ENCODE measurements at places on chromosomes 7 and 10.

DNA sequence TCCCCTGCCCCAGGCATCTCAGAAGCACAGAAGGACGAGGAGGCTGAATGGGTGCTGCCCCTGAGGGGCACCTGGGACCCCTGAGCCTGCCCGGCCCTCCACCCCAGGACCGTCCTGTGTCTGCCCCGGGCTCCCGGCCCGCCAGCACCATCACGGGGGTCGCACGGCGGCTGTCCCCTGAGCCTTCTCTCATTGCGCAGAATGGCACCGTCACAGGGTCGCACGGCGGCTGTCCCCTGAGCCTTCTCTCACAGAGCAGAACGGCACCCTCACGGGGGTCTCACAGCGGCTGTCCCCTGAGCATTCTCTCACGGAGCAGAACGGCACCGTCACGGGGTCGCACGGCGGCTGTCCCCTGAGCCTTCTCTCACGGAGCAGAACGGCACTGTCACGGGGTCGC, 31.5 kb downstream of the FAM20C start:
- no peak for DNase-seq

DNA sequence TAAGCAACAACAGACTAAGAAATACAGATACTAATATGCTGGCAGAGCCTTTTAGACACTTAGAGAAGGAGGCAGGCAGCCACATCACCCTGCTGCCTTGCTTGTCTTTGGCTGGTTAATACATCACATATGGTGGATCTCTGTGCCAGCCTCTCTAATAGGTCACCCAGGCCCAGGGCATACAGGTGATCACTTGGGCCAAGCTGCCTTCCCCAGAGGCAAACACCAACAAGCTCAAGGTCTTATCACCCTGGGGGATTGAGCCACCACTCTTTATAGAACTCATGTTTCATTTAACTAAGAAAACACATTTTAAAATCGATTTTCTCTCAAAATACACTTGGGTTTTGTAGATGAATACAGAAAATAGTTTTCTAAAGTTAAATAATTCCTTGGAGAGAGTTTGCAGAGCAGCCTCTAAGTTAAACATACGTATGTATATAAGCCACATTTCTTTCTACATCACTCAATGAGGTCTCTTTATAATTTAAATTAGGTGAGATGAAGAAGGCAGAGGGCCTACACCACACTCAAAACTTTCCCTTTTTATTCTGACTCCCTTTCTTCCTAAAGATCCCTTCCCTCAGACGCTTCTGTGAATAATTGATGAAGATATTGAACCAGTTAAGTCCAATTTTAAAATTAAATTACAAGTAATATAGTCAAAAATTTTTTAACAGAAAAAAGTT, 556.8 kb upstream of the GHITM start:
- DNase-seq: no peak

- DNase-seq: no peak
These were observed 9.2 kb downstream of the ZNF488 start for GRCh38 chr10:47374611-47375536.

DNA sequence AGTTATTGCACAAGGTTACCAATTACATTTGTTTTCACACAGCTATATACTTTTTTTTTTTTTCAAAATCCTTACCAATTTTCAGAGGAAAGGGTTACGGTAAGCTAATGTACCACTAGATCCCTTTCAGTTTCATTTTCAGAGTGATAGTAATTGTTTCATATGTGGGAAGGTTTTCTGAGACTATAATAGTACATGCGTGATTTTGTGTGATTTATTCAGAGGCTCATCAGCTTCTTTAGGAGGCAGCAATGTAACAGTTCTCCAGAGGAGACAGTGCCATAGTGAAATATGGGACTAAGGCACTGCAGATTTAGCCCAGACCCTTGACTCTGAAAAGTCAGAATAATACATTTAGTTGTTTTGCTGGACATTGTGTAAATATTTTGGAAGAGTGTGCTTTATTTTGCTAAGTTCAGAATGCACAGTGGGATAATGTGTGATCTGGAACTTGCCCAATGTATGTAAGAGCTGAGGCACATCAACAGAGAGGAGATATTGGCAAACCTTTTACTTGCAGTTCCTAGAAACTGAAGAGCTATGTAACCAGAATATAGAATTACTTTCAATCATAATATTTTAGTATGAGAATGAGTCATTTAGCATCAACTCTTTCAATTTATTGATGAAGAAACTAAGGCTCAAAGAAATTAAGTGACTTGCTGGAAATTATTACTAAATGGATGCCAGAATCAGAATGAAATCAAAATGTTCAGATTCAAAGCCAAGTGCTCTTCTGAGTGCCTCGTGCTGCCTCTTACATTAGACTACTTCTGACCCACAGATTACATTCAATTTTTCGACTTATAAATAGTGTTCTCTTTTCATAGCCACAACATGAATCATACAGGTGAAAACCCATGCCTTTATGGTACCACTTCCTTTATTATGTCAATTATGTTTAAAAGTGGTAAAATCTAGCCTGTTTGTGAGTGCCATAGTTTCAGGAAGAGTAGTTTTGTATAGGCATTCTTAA, 207.7 kb upstream of the TEX47 start:
- DNase-seq: no peak

DNA sequence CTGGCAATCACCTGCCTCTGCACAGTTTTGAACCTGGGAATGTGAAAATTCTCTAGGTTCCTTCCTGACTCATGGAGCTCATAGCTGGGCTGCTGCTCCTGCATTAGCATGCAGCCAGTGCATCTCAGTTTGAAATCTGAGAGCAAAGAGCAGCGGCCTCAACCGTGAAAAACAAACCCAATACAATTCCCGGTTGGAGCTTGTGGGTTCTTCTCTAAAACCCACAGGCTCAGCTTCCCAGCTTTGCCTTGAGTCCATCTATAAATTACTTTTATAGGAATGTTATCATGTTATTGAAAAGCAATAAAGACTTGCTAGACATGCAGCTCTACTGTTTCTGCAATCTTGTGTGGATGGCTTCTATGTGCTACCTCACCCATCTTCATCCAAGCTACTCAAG, 191.7 kb downstream of the CXCL12 start:
- no peak for DNase-seq

- DNase-seq: no peak
These were observed 789 bp downstream of the TCF7L2 start for GRCh38 chr10:112950714-112951358.

DNA sequence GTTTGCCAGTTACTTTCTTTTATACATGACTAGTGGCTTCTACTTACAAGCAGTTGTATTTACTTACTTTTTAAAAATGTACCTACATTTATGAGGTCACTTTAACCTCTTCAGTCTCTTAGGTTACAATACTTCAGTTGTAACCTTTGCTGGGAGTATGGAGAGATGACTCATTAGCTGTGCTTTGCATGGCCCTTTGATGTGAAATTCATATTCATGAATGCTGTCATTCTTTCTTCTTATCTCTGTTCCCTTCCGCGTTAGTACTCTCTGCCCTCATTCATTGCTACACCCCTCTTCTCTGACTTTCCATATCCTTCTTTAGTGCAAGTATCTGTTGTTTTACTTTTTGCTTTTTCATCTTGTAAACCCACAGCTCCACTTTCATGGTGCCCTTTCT, 164.3 kb downstream of the BMPER start:
- no peak for DNase-seq

DNA sequence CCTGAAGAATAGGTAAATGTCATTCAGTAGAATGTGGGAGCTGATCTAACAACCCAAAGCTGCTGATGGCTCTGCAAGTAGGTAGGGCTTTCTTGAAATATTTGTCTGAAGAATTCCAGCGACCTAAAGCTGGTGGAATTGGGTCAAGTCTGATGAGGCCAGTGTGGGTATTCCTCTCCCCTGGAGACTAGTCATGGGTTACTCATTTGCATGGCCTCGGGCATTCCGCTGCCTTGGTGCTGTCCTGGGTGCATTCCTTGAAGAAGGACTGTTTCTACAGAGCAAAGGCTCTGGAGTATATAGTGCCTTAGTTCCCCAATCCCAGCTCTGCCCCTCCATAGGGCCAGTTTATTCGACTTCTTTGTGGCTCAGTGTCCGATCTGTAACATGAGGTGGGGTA, 19.2 kb downstream of the PDK4 start:
- no peak for DNase-seq

DNA sequence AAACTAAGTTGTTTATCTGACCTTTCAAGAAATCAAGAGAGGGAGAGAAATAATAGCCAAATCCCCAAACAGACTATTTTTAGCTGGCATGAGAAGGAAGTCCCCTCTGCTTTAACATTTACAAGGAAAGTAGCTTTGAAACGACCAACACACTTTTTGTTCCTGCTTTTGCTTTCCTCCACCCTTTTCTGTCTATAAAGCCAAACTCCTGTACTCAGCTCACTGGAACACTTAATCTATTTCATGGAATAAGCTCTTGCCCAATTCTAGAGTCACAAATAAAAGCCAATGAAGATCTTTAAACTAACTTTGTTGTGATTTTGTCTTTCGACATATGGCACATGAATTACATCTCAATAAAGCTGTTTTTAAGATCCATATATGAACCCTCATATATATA, 86.8 kb upstream of the CCDC71L start:
- DNase-seq: no peak

- DNase-seq: peak; percentile 75
These were observed 606 bp downstream of the TAX1BP1 start for GRCh38 chr7:27740449-27741086.

DNA sequence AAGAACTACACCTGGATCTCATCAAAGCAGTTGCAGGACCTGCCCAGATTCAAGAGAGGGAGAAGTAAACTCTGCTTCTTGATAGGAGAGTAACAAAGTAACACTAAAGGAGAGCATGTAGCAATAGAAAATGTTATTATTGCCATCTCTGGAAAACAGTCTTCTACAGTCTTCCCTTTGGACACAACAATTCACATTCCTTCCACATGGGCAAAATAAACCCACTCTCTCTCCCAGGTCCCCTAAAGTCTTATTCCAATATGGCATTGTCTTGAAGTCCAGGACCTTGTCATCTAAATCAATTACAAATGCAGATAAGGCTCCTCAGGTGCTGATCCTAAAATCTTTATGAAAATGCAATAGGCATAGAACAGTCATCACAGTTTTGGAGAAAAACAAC, 10.3 kb upstream of the WNT2 start:
- DNase-seq: no peak

DNA sequence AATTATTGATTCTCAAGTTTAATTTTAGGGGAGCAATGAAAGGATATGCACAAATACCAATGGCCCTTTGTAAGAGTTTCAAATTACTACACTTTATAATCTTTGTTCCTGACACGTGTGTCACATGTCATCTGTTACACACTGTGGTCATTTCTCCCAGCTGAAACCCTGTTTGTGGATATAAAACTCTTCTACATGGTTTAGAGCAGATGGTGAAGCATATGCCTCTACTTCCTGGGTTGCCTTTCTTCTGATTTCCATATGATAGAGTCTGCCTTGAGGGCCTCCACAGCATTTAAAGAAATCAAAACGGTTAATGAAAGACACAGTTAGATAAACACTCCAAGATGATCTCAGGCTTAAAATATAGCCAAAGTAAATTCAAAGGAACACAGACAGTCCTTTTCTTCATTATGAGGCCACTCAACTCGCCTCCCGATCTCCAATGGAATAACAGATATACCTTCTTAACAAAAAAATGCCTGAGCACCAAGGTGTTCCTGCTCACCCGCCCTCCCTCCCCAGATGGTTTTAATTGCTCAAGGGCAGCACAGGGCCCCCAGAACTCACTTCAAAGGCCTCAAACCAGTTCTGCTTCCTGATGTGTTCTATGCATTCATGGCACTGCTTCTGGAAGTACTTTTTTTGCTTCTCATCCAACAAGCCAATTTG, 75.0 kb downstream of the CPVL start:
- no peak for DNase-seq

GRCh38 chr7:91089382-91089963, 174.8 kb upstream of the FZD1 start:
- DNase-seq: no peak

DNA sequence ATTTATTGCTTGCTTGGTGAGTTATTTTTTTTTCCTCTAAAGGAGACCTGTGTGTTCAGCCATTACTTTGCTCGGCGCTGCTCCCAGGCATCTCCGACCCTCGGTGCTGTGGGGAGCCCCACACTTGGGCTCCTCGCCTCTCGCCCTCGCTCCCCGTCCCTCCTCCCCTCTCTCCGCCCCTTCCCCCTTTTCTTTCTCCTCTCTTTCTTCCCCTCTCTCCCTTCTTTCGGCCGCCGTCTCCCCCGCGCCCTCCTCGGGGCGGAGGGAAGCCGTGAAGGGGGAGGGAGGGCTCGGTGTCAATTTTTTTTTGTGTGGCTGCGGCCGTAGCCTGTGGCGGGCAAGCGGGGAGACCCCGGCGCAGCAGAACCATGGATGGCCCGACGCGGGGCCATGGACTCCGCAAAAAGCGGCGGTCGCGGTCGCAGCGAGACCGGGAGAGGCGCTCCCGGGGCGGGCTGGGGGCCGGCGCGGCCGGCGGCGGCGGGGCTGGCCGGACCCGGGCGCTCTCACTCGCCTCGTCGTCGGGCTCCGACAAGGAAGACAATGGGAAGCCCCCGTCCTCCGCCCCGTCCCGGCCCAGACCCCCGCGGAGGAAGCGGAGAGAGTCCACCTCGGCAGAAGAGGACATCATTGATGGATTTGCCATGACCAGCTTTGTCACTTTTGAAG, 1.1 kb downstream of the AUTS2 start:
- DNase-seq: no peak

- no peak for DNase-seq
These were observed 201.2 kb upstream of the MDFIC start for GRCh38 chr7:114720725-114721124.

DNA sequence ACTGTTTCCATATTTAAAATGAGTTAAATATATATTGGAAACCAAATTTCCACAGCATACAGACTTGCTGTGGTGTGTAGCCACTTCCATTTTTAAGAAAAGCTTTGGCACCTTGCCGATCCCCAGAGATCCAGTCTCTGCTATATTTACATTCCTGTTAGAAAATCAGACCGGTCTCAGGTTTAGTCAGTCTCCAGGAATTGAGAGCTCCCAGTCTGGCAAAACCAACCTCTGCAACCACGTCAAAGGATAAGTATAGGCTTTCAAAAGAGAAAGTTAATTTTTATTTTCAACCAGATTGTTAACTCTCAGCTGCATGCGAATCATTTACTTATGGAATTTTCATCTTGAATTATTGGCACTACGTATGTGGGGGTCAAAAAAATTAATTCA, 28.2 kb downstream of the PUS7 start:
- no peak for DNase-seq

- no peak for DNase-seq
These were observed 291.7 kb upstream of the HABP2 start for GRCh38 chr10:113261161-113261560.

GRCh38 chr10:5496261-5497250, 2.8 kb downstream of the CALML5 start:
- no peak for DNase-seq

DNA sequence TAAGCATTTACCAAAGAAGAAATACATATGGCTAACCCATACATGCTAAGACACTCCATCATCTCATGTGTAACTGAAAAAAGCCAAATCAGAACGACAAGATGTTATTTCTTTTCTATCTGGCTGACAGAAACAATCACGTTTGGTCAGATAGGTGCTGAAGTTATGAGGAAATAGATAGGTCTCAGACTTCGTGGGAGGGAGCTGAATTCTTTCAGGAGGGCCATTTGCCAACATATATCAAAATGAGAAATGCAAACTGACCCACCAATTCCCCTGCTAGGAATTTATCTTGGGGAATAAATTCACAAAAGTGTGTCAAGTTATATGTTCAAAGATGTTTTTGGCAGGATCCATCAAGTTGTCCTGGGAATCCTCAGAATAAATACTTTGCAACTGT, 32.6 kb downstream of the SH3PXD2A start:
- DNase-seq: no peak
